Stimulated activated CD8-positive, alpha-beta memory T cell treated with anti-CD3 and anti-CD28 coated beads, Interleukin-4, amount 100 ng/mL, for 1 hour (primary cell): ENCODE measurements at places on chromosomes 3 and 15.
A peak's percentile ranks its signal among the peaks of the same experiment; 100 is the strongest.

GRCh38 chr15:101599091-101599490, 53.1 kb downstream of the TM2D3 start:
- DNase-seq = no peak

GRCh38 chr15:36658312-36658711, 78.9 kb downstream of the CDIN1 start:
- no peak for DNase-seq

DNA sequence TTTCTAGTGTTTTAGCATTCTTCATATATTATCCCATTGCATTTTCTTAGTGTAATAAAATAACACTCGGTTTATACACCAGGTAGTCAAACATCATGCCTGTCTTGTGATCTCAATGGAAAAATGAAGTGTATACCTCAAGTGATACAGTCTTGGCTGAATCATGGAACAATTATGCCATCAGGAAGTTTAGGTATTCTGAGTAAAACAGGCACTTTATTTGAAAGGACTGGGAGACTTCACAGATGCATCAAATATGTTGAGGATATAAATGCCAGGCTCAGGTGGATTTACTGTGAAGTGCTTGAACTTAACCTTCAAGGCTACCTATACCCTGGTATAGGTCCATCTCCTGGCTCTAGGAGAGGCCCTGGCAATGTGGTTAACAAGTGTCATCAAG, 8.5 kb downstream of the TGFBR2 start:
- DNase-seq = no peak

GRCh38 chr3:169998668-169999131, 32.1 kb downstream of the SEC62 start:
- no peak for DNase-seq

DNA sequence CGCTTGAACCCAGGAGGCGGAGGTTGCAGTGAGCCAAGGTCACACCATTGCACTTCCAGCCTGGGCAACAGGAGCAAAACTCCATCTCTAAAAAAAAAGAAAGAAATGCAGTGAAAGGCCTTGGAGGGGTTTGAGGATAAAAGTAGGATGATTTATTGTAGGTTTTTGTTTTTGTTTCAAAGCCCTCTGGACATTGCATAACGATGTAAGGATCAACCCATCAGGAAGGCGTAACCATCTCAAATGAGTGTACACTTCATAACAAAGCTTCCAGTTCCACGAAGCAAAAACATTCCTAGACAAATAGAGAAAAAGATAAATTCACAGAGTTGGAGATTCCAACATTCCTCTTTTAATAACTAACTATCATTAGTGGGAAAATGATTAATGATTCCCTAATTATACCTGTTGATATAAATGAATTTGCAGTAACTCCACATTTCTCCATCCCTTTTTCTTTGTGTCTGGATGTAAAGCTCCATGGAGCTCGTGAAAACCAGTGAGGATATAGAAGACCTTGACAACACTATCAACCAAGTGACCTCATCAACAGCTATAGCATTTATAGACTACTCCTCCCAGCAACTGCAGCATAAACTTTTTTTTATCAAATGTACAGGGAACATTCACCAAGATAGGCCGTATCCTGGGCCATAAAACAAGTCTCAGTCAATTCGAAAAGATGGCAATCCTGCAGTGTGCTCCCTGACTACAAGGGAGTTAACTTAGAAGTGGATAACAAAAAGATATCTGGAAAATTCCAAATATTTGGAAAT, 48.7 kb upstream of the PPP4R2 start:
- no peak for DNase-seq

DNA sequence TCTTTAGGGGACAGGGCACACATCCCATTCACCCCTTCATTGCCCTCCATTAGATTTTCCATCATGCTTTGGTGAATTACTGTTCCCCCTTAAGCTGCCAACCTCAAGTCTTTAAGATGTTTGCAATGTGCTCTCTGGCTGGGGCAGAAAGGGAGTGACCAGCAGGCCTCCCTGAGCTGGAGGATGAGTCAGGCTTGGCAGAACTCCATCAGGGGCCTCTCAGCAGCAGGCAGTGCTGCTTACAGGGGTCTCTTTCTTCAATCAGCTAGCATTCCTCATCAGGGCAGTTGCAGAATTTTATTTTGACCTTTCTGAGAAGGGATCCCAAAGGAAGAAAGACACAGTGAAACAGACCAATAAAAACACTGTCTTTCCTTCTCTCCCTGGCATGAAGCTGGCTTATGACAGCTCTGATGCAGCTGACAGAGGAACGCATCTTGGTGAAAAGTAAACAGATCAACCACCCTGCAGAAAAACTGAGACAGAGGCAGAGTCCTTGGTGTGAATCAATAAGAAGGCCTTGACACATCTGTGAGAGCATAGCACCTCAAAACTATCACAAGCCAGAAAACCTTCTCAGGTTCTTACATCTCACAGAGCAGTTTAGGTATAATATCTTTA, 88.7 kb upstream of the MRPL3 start:
- DNase-seq = no peak

GRCh38 chr3:112500621-112501020, 1.3 kb upstream of the BTLA start:
- DNase-seq = no peak

DNA sequence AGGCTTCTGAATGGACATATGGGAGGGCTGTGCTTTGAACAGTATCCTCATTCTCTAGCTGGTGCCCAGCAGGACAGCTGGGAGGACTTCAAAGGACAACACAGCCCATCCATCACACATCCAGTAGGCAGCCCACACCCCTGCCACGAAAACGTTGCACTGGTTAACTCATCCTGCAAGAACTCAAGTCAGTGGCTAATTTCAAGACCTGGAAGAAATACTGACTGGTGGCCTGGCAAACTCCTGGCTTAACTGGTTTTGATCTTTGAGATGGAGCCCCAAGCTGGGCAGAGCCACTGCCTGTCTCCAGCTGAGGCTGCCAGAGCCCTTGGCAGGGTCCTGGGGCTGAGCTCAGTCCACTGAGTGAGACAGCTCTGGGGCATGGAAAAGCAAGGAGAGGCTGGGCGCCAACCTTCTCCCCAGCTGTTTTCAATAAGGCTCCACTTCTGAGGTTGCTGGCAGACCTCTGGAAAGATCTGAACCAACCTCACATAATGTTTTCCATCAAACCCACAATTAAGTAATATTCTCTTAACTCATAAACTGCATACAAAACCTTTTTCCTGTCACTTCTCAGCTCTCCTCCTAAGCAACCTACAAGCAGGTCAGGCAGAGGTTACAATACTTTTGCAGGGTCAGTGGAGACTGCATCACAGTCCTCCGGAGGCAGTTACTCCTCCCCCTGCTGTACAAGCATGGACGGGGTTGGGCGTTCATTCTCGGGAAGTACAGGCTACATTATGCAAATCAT, 110.3 kb downstream of the MYLK start:
- DNase-seq = no peak

GRCh38 chr3:56005196-56005805, 463.0 kb downstream of the ERC2 start:
- no peak for DNase-seq

- no peak for DNase-seq
These were observed 51.7 kb downstream of the CLDN11 start for GRCh38 chr3:170470063-170471016.

DNA sequence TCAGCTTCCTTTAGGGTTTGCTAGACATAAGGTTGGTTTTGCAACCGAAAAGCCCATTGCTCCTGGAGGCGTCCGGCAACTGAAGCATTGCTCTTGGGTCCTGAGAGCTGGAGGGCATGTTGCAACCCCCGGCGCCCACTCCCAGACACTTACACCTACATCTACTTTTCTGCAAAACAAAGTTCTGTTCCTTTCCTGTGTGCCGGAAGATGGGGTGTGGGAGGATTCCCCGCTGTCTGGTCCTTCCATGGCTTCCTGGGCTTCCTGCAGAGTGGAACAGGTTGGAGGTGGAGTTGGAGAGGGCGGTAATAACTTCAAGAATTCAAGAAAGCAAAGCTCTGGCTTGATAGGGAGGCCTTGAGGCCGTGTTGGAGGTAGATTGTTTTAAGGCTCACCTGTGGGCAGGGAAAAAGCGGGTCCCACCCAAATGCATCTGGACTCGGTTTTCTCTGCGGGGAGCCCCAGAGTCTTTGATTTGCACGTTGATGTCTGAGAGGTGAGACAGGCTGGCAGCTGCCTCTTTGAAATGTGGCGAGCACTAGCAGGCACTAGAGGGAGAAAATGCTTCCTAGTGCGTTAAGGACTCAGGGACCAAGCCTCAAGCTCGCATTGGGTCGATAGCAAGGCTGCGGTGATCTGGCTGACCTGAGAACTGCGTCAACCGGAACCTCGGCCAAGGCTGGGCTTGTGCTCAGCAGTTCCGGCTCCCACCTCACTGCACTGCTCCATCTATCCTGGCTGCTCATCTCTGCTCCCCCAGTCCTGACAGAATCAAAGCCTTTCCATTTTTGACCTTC, 39.5 kb downstream of the NR2F2 start:
- no peak for DNase-seq

DNA sequence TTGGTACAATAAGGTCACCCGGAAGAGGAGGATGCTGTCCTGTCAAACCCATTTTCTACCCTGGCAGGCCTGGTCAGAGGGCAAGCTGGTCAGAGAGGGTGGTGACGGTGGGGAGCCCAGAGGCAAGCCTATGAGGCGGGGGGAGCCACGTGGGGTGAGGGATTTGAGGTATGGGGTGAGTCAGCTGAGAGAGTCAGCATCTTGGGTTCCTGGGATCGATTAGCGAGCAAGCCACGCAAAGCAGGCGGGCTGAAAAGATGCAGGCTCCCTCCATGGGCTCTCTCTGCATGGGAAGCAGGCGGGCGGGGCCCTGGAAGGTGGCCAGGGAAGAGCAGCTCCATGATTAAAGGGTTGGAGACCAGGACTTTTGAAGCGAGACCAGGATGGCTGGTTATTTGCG, 48.1 kb downstream of the MAGEF1 start:
- DNase-seq = no peak

GRCh38 chr3:154398084-154398967, 31.7 kb downstream of the GPR149 start:
- no peak for DNase-seq

DNA sequence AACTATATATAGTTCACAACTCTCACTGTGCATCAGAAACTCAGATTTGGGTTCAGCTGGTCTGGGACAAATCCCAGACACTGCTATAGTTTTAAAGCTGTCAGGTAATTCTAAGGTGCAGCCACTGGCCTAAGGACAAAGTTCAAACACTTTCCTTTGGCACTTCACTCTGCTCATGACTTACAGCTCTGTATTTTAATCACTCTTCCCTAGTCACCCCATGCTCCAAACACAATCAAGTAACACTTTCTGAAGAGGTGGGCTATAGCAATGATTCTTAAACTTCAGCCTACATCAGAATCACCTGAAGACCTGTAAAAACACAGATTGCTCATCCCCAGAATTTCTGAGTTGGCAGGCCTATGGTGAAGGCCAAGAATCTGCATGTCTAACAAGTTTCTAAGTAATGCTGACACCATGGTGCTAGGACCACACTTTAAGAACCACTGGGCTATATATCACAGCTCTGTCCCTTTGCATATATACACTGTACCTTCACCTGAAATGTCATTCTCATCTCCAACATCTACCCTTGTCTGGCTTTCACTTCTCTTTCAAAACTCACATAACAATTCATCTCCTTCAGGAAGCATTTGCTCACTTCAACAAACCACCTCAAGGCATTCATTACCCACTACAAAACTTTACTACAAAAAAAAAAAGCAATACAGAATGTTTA, 21.4 kb downstream of the STAG1 start:
- DNase-seq = no peak

- DNase-seq = peak; percentile 19
These were observed at the start of gene CCDC39 for GRCh38 chr3:180679178-180680096. CCDC39 (minus strand) TSS chr3:180679489; CDS start chr3:180679380, 109 bp downstream.

DNA sequence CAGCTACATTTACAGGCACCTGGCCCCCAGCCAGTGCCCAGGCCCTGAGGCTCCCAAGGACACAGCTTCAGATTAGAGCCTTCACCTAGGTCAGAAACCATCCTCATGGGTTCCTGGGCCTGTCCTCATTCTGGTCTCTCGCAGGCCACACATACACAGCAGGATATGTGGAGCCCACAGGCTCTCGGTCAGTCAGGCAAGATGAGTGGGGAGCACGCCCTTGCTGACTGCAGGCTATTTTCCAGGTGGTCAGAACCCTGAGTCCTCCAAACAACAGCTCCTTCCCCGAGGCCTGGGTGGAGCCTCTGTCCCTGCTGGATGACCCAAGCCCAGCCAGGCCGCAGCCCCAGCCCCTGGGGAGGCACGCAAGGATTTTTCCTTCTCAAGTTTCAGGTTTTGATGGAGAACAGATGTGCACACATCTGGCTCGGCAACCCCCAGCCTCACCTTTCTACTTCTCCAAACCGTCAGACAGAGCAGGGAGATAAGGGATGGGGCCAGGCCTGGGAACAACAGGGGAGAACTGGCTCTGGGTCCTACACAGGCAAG, 1.6 kb downstream of the STRA6 start:
- no peak for DNase-seq

DNA sequence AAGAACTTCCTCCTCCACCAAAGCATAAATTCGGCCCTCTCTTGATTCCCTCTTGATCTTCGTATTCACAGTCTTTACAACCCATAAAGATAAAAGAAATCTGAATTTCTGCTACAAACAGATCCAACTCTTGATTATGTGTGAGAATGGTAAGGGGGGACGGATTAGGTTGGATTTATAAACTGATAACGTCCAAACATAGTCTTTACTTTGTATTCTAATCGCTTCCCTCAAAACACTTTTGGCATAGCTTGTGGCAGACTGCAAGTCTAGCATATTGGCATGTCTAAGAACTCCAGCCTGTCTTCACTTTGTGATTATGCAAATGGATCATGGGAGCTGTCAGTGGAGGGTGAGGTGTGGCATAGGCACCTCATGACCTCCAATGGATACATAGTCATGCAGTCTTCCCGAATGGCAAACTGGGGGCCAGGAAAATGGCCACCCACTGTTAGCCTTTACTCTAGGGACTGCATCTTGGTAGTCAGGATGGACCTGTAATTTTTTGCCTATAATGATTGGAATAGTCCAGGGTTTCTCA, 24.3 kb upstream of the GPR171 start:
- DNase-seq = no peak

DNA sequence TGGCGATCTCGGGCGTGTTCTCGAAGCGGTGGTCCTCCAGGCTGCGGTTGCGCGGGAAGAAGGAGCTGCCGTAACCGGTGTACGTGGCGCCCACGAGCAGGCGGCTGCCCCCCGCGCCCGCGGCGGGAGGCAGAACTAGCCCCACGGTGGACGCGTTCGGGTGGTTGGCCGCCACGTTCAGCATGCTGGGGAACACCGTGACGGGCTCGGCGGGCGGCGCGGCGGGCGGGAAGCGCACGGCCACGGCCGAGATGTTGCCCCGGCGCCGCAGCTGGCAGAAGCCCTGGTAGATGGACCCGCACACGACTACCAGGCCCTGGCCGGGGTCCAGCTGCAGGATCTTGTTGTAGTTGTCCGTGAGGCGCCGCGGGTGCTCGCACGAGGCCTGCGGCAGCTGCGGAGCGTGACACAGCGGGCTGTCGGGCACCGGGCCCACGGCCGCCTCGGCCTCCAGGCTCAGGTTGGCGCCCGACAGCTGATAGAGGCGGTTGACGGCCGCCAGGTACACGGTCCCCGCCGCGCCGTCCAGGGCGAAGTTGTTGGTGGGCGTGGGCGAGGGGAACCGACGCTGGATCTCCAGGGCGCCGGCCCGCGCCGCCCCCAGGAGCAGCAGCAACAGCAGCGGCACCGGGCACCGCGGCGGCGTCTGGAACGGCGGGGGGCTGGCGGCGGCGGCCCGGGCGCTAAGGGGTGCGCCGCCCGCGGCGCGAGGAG, 397 bp downstream of the PLXND1 start:
- no peak for DNase-seq
